ENCODE measurements at places on chromosomes 12 and 14. TPM values are rescaled to one million over a fixed set of nuclear protein-coding genes. Genes with fewer than 3 reads are reported as not detected.

GRCh38 chr14:99732436-99733210 is 48.5 kb downstream of the CYP46A1 start:
- no peaks in the 10 kb centered on the region for H3K36me3 ChIP-seq
- H3K27ac ChIP-seq: no peak overlapping the region
- H3K27me3 ChIP-seq: no peaks in the 10 kb centered on the region
- DNase-seq: no peak
- no peaks in the 10 kb centered on the region for H3K4me1 ChIP-seq

DNA sequence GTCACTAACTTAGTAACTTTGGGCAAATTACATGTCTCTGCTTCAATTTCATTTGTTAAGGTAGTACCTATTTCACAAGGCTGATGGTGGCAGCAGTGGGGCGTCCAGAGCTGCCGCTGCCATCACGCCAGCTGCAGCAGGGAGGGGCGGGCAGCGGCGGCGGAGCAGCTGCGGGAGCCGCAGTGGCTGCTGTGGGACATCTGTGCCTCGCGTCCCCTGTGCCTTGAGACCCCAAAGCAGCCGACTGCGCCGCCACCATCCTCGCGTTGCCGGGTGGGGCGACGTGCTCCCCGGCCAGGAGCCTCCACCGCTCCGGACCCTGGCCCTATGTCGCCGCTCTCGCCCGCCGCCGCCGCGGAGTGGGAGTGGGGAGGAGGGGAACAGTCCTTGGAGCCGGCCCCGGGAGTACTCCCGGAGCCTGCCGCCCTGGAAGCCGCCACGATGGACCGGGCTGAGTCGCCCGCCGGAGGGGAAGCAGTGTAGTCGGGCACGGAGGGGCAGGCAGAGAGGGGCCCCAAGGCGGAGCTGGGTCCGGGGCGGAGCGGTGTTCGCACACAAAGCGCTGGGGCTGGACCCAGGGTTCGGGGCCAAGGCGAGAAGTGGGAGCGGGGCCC is 51.4 kb downstream of the A2M start:
- H3K27me3 ChIP-seq: no peaks in the 10 kb centered on the region
- H3K36me3 ChIP-seq: no peaks in the 10 kb centered on the region
- peaks cover 5% of the 10 kb centered on the region for H3K4me1 ChIP-seq
- peak overlapping the region; percentile 86 for H3K4me3 ChIP-seq
- DNase-seq: peak; percentile 68

FOXG1 gene
- total RNA-seq: not detected

GPX2 gene
- total RNA-seq: 18.9 TPM

DNA sequence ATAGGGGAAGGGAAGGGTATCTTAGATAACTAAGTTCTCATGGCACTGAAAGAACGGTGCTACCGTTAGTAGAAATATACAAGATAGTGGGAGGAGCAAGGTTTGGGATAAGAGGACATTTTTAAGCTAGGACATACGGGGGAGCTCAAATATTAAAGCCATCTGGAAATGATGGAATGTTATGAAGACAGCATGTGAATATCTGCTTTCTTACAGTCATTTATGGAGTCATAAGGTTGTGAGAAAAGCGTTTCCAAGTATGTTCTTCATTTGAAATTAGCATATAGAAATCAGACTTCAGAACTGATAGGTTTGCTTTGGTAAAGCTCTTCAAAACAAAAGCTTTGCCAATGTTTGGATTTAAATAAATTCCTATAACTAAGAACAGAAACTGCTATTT is 62.3 kb downstream of the OTOGL start:
- no peak overlapping the region for H3K4me3 ChIP-seq
- H3K27ac ChIP-seq: no peak overlapping the region
- no peaks in the 10 kb centered on the region for H3K27me3 ChIP-seq
- no peaks in the 10 kb centered on the region for H3K36me3 ChIP-seq
- DNase-seq: no peak

PGF gene
- total RNA-seq: 16.2 TPM

NRL gene
- 4.7 TPM for total RNA-seq

Data from prostate gland (tissue), 2 donors.